A172 (cell line): ENCODE measurements at places on chromosomes 1 and 21. TPM values are rescaled to one million over a fixed set of nuclear protein-coding genes. Genes with fewer than 3 reads are reported as not detected.

DNA sequence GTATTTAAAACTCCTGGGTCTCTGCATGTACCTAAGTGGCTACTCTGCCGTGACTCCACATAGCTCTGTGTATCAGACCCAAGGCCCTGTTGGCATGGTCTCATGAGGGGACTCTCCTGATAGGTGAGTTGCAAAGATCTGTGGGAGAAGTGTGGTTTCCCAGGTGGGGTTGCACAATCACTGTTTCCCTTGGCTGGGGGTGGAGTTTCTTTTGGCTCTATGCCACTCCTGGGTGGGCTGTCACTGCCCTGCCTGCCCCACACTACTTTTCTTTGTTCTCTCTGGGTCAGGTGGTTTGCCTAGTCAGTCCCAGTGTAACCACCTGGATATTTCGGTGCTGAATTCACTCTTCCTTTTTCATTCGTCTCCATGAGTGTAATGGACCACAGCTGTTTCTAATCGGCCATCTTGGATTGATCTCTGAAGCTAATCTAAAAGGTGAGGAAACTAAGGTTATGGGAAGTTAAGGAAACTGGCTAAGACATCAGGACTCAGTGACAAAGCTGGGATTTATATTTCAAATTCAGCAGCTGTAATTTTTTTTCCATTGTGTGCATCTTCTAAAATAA, 97.1 kb upstream of the CACYBP start:
- DNase-seq = no peak

DNA sequence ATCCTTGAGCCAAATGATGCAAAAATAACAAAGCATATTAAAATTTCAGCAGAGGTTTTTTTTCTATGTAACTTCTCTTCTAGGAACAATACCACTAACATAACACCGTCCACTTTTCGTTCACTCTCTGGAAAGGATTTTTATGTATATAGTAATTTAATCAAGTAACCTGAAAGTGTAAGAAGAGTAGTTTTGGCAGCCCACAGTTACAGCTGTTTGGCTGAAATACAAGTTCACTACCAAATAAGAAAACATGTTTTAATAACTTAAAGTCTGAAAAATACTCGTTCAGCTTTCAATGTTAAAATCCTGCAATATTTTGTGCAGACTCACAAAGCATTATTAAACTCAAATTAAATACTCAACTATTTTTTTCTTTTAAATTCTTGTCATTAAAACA, 896.8 kb upstream of the ADGRL4 start:
- no peak for DNase-seq

DNA sequence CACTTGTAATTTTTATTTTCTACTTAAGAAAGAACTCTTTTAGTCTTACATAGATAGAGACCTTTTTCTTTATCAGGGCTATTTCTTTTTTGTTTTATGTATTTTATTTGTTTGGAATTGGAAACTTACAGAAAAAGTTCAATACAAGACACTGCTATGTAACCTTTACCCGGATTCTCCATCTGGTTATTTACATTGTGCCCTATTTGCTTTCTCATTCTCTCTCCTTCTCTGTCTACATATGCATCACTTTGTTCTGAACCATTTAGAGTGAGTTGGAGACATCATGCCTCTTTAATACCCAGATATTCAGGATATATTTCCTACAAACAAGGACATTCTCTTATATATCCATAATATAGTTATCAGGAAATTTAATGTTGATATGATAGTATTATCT, 18.3 kb downstream of the AXDND1 start:
- DNase-seq = no peak

GRCh38 chr1:246695136-246695535, 29.1 kb upstream of the SCCPDH start:
- DNase-seq = peak; percentile 23

- no peak for DNase-seq
These were observed 210.4 kb downstream of the HIVEP3 start for GRCh38 chr1:41708332-41708731.

- DNase-seq = peak; percentile 91
These were observed 62.0 kb upstream of the RASAL2 start for GRCh38 chr1:178031856-178032320.

GRCh38 chr1:52332411-52332810, 33.6 kb downstream of the CC2D1B start:
- no peak for DNase-seq

DNA sequence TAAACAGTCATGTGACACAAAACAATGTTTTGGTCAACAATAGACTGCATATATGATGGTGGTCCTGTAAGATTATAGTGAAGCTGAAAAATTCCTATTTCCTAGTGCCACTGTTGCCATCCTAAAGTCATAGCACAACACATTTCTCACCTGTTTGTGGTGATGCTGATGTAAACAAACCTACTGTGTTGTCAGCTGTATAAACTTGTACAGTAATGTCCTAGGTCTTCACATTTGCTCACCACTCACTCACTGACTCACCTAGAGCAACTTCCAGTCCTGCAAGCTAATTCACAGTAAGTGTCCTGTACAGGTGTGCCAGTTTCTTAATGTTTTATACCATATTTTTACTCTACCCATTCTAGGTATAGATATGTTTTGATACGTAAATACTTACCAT, 326.1 kb upstream of the USP24 start:
- no peak for DNase-seq

The SPRR3 gene
- not detected in 2 replicates for total RNA-seq
